ENCODE measurements at places on chromosomes 2 and 18.

GRCh38 chr2:8053216-8053615 lies 628.6 kb upstream of the ID2 start:
- no peak for DNase-seq

DNA sequence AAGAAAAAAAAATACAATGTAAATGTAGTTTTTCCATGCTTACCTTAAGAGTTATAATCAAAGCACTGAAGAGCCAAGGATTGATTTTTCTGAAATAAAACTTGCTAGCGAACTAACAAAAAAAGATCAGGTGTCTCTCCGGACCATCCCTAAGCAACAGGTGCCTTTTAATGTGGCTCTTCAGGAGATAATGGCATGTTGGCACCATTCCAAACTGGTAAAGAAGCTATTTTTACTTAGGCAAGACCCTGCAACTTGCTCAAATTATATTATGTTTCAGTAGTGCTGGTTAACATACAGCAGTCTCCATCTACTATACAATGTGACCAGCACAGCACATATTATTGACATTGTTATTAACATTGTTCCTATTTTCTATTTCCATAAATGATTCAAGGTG lies 2.3 kb upstream of the GCC2 start:
- DNase-seq, result no peak

DNA sequence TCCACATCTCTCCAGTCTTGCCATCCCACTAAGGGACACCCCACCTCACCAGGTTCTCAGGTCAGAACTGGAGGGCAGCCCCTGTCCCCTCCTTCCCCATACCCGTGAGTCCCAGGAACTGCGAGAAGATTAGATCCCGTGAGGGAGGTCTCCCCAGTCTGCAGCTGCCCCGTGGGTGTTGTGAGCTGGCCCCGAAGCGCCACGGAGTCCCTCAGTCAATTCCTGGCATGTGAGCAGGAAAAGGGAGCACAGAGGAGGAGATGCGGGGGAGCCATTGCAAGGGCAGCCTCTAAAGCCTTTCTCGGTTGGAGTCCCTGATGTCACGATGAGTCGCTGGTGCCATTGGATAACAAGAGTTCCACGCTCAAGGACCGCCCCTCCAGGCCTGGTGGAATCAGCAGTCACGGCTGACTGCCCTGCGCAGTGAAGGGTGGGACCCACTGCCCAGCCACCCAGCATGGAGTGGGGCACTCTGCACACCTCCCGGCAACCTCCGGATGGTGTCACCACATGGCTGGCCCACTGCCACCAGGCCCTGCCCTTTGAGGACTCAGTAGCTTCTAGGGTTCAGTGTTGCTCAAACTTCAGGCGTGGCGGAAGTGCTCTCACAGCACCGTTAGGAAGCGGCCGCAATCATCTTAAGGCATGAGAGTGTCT lies 434.9 kb upstream of the MYT1L start:
- DNase-seq, result no peak

DNA sequence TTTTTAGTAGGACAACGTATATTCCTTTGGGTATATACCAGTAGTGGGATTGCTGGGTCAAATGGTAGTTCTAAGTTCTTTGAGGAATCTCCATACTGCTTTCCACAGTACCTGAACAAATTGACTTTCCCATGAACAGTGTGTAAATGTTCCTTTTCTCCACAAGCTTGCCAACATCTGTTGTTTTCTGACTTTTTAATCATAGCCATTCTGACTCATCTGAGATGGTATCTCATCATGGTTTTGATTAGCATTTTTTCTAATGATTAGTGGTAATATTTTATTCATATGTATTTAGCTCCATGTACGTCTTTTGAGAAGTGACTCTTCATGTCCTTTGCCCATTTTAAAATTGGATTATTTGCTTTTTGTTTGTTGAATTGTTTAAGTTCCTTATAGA lies 58.4 kb upstream of the CERS6 start:
- DNase-seq, result no peak

- no peak for DNase-seq
Measured at GRCh38 chr2:12718015-12718671, 1.4 kb downstream of the TRIB2 start.

DNA sequence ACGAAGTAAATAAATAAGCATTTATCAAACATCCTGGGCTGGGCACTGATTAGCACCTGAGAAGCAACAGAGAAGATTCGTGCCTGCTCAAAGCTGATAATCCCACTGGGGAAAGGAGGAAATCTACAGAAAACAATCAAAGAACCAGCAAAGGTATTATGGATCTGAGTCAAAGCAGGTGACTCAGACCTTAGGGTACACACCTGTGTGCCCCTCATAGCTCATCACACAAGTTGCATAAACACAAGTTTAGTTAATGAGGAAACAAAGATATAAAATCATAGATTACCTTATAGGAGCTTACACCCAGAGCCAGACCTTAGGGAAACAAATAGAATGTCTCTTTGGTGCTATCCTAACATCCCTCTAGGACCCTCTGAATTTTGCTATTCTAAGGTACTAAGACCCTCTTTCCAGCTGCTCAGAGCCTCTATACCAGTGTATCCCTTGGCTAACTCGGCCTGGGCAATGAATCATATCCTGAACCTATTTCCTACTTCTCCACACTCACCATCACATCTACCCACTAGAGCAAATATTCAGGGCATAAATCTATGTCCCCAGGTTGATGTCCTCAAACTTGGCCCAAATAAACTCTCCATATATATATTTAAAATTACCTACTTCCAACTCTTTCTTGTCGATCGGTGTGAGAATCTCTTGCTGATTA lies 19.3 kb upstream of the CTIF start:
- DNase-seq, result no peak

DNA sequence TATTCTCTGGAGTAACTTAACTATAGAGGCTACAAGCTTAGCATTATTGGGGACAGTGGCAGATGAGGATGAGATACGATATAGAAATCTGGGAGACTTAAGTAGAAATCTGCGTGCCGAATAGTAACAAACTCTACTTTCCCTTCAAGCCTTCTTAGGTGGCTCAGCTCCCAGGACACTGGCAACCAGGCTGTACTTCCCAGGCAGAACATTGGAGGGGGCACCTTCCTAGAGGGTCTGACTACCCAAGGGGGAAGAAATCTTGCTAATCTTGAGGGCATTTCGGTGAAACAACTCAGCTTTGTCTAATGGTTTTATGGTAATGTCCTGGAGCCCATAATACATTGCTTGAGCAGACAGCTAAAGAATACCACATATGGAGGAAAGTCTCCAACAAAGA lies 126.2 kb upstream of the DTNA start:
- no peak for DNase-seq

DNA sequence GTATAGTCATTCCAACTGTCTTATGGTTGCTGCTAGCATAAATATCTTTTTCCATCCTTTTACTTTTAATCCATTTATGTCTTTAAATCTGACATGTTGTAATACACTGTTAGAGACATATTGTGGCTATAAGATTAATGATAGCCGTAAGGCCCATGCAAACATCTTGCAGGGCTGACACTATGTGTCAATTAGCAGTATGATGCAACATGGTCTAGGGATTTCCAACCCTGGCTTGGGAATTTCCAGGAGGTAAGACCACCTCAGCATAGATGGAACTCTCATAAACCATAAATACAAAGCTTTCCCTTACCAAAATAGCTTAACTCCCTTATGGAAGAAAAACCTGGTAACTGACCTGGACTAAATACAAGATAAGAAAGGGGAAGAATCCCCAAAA lies 16.5 kb downstream of the SCLY start:
- no peak for DNase-seq

GRCh38 chr2:15822151-15823044 lies 118.0 kb upstream of the MYCN start:
- DNase-seq, result no peak

GRCh38 chr2:152319822-152320570 lies 15.0 kb upstream of the FMNL2 start:
- DNase-seq, result no peak

DNA sequence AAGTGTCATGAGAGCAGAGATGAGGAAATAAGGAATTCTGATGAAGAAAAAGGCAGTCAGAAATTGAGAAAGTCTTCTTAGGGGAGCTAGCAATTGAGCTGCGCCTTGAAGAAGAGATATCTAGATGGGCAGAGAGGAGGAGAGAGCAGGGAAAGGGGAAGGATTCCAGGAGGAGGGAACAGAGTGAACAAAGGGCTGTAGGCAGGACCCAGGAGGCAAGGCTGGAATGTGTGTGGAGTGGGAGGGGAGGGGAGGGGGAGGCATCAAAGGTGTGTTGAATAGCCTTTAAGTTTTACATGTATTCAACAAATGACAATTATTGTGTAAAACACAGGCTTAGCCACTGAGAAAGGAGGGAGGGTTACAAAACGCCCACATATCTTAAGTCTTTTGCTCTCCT lies 164.5 kb downstream of the TDRD15 start:
- no peak for DNase-seq

GRCh38 chr2:176096986-176097819 lies 2.4 kb upstream of the HOXD12 start:
- peak; percentile 30 for DNase-seq

GRCh38 chr2:70784320-70784719 lies 6.1 kb downstream of the FIGLA start:
- DNase-seq, result no peak

DNA sequence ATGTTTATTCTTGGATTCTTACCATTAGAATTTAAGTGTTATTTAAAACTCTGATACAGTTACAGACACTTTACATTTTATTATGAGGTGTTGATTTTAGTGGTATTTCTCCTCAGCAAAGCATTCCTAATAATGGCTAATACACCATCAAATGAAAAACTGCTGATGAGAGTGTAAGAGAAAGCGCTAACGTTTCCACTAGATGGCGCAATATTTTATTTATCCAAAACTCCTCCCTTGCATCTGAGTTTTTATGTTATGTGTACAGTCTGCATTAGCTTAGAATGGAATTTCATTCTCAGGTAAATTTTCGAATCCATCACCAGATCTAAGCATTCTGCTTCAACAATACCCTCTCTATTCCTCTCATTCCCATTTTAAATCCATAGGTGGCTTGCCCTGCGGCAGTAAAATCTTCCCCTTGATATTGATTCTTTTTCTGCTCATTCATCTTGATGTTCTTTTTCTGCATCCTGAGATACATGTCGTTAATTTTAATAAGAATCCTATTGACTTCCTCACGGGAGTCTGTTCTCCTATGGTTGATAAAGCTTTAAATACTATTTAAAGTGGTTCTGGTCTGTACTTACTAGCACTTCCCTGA lies 53.9 kb downstream of the PRKRA start:
- DNase-seq, result no peak

GRCh38 chr2:82139979-82140611 lies 1835.5 kb upstream of the LRRTM1 start:
- no peak for DNase-seq

- no peak for DNase-seq
Measured at GRCh38 chr18:79400591-79401381, 5.1 kb downstream of the NFATC1 start.

GRCh38 chr2:177597759-177598158 lies 205.2 kb downstream of the AGPS start:
- no peak for DNase-seq

GRCh38 chr2:116674188-116674587 lies 1140.3 kb upstream of the DDX18 start:
- no peak for DNase-seq

GRCh38 chr2:152407806-152408205 lies 72.8 kb downstream of the FMNL2 start:
- DNase-seq, result no peak

DNA sequence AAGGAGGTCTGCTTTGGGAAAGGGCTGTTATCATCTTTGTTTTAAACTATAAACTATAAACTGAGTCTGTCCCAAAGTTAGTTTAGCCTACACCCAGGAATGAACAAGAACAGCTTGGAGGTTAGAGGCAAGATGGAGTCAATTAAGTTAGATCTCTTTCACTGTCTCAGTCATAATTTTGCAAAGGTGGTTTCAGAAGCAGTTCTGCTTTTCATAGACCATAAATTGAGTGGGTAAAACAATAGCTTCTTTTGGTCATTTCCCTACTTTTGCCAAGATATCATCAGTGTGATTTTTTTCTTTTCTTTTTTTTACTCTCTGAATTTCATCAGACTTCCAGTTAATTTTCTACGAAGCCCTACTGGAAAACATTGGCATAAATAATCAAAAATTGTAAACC lies 117.0 kb downstream of the AP1S3 start:
- no peak for DNase-seq

- DNase-seq, result no peak
Measured at GRCh38 chr2:53235836-53236582, 531.6 kb upstream of the CHAC2 start.

DNA sequence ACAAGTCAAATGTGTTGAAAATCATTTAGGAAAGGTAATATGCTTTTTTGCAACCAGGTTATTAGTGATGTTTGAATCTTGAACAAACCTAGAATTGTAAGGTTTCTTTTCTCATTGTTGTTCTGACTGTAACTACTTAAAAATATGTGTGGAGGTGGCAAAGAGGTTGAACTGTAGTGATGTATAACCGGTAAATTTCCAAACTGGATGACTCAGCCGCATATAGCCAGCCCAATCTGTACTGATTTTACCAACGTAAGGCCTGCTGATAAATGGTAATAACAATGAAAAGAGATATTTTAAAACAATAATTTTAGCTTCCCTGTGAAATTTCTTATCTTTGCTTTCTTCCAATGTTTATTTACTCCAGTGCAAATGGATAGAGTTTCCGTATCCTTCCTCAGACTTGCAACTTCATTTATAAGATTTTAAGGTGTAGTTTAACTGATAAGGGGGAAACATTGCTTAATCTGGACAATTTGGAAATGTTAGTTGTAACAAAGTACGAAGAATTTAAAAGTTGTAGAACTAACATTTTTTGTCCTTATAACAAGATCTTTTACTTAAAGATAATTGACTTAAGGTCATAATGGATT lies 1170.4 kb upstream of the ZEB2 start:
- DNase-seq, result no peak

- no peak for DNase-seq
Measured at GRCh38 chr18:49016648-49017539, 66.1 kb upstream of the SMAD7 start.

DNA sequence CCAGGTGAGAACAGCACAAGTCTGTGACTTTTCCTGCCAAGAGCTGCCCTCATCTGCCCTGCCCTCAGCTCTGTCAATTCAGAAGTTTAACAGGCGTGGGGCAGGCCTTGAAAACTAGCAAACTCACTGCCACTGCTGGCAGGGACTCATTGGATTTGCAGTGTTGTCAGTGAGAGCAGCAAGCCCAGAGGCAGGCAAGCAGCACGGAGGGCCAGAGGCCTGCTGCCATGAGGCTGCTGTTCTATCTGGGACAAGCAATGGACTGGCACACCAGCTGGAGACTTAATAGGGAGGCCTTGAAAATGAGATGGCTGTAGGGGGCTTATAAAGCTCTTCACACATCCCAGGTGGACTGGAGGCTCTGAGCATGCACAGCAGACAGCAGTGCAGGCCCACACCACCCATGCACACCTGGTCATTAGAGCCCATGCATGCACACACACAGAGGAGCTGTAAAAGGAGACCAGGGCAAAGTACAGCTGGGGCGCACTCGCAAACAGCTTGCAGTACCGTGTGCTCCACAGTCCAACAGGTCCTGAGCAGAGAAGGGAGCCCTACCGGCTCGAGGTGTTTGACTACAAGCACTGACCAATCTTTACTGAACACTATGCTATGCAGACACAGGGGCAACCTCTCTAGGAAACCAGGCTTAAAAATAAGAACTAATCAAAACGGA lies 28.7 kb downstream of the MGAT4A start:
- no peak for DNase-seq

- DNase-seq, result no peak
Measured at GRCh38 chr18:23512641-23513040, 9.3 kb downstream of the RMC1 start.

- DNase-seq, result no peak
Measured at GRCh38 chr18:47179520-47179919, 3.4 kb upstream of the IER3IP1 start.
